ENCODE measurements at places on chromosomes 6 and 20. TPM values are rescaled to one million over a fixed set of nuclear protein-coding genes. Genes with fewer than 3 reads are reported as not detected.
A peak's percentile ranks its signal among the peaks of the same experiment; 100 is the strongest.

The CSTF1 gene
- total RNA-seq: 31.2 TPM

The RAD21L1 gene
- total RNA-seq: not detected

The KIF13A gene
- 65.0 TPM for total RNA-seq

GRCh38 chr6:37005061-37005810 lies at the start of gene FGD2:
TSS of gene FGD2 (plus strand) at chr6:37005655. CDS start at chr6:37005818, 163 bp downstream.
- H3K27ac ChIP-seq: no peak within 1 kb of the TSS
- H3K4me1 ChIP-seq: no peaks in the 10 kb centered on the region
- peaks cover 8% of the 10 kb centered on the region for H3K27me3 ChIP-seq
- no peak for DNase-seq
- no peaks in the 10 kb centered on the region for H3K36me3 ChIP-seq

- no peak overlapping the region for H3K27ac ChIP-seq
- no peak overlapping the region for H3K4me3 ChIP-seq
- peaks cover 11% of the 10 kb centered on the region for H3K4me1 ChIP-seq
- no peaks in the 10 kb centered on the region for H3K36me3 ChIP-seq
These were observed 48.5 kb downstream of the FYN start for GRCh38 chr6:111824608-111825337.

- no peaks in the 10 kb centered on the region for H3K36me3 ChIP-seq
- peak; percentile 64 for DNase-seq
- no peak overlapping the region for H3K27ac ChIP-seq
- H3K4me3 ChIP-seq: no peak overlapping the region
These were observed 603.5 kb upstream of the CITED2 start for GRCh38 chr6:139977887-139978332.

DNA sequence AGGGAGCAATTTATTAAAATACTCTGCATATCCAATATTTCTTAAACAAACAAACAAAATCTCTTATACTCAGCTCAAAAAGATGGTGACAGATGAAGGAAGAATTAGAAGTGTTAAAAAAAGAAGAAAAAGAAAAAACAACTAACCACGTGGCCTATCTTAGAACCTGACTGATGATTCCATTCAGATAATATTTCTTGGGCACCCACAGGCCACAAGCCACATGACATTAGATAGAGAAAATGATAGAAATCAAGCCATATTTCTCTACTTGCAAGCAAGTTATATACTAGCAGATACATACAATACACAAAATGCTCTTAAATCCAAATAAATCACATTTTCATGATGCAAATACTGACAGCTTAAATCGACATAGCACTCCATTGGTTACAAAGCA lies 14.5 kb upstream of the RAMACL start:
- H3K4me3 ChIP-seq: no peak overlapping the region
- H3K27ac ChIP-seq: no peak overlapping the region
- peaks cover 28% of the 10 kb centered on the region for H3K4me1 ChIP-seq
- H3K27me3 ChIP-seq: no peaks in the 10 kb centered on the region
- DNase-seq: peak; percentile 58

DNA sequence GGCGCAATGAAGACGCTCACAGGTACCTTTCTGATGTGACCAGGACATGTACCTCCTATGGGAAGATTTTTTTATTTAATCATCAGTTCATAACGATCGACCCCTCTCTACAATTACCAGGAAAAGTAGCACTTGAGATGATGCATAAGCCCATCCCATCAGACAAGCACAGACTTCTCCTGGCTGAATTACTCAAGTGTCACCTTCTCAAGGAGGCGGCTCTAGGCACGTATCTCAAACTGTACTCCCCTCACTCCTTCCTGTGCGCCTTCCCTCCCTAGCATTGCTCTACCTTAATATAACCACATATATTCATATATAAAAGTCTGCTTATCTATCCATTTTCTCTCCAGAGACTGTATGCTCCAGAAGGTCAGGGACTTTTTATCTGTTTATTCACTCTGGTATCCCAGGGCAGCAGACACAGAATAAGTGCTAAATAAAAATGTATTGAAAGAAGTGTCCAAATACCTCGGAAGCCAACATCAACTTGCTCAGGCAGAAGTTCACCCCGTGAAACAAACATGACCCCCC lies 71.5 kb downstream of the CNKSR3 start:
- no peaks in the 10 kb centered on the region for H3K4me1 ChIP-seq
- no peak for DNase-seq
- H3K27ac ChIP-seq: no peak overlapping the region

DNA sequence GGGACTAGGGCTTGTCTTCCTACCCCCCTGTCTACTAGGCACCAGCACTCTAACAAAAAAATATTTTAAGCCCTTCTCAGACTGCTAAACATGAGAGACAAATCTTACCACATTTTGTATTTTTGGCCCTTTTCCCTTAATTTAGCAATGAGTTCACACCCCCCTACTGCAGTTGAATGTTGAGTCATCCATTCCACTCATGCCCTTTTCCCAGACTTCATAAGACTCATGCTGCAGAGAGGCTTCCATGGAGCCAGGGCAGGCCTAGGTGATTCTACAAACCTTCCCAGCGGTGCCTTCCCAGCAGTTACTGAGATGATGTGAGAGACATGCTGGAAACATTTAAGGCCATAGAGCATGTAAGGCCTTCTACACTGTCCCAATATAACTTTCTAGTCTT lies 53.9 kb downstream of the PXDC1 start:
- H3K4me1 ChIP-seq: peaks cover 4% of the 10 kb centered on the region
- no peaks in the 10 kb centered on the region for H3K27me3 ChIP-seq
- no peak overlapping the region for H3K4me3 ChIP-seq
- no peak overlapping the region for H3K27ac ChIP-seq

- H3K27me3 ChIP-seq: no peaks in the 10 kb centered on the region
- no peaks in the 10 kb centered on the region for H3K36me3 ChIP-seq
- H3K4me1 ChIP-seq: peaks cover 3% of the 10 kb centered on the region
- H3K4me3 ChIP-seq: peak overlapping the region; percentile 73
- peak overlapping the region; percentile 97 for H3K27ac ChIP-seq
These were observed 18.3 kb downstream of the HIVEP2 start for GRCh38 chr6:142926494-142927270.

Data from fibroblast of lung (primary cell).